ENCODE measurements at places on chromosomes 12 and 14. TPM values are rescaled to one million over a fixed set of nuclear protein-coding genes. Genes with fewer than 3 reads are reported as not detected.

SCYL2 gene
- 29.7 TPM for total RNA-seq

NDRG2 gene
- 315 TPM for total RNA-seq

B4GALNT3 gene
- 49.6 TPM for total RNA-seq

PTPRB gene
- total RNA-seq = 34.4 TPM

SMAGP gene
- 3.4 TPM for total RNA-seq

TEDC1 gene
- total RNA-seq = 5.1 TPM

OLR1 gene
- total RNA-seq = 0.64 TPM

AKAP3 gene
- total RNA-seq = 2.4 TPM

CELA1 gene
- not detected for total RNA-seq

GRCh38 chr12:42640391-42640790 lies 50.8 kb upstream of the PRICKLE1 start:
- DNase-seq = no peak

- no peak for DNase-seq
Measured at GRCh38 chr14:65167072-65167645, 64.8 kb upstream of the MAX start.

- DNase-seq = no peak
Measured at GRCh38 chr14:61774861-61775260, 12.6 kb downstream of the SNAPC1 start.

DNA sequence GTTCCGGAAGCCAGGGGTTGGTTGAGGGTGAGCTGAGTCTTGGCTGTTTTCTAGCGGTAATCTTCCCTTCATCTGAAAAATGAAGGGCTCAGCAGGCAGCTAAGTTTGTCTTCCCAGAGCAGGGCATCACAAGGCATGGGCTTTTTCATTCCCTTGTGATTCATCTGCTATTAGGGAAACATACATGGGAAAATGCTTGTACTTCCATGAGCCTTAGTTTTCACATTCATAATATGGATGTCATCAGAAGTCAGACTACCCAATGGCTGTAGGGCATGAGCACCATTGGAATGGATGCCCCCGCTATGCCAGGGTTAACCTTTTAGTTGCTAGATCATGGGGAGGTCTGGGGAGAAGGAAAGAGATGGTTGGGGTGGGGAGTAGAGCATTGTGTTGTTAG lies 18.7 kb downstream of the HELB start:
- no peak for DNase-seq

- DNase-seq = no peak
Measured at GRCh38 chr14:30656190-30656632, 34.1 kb downstream of the SCFD1 start.

DNA sequence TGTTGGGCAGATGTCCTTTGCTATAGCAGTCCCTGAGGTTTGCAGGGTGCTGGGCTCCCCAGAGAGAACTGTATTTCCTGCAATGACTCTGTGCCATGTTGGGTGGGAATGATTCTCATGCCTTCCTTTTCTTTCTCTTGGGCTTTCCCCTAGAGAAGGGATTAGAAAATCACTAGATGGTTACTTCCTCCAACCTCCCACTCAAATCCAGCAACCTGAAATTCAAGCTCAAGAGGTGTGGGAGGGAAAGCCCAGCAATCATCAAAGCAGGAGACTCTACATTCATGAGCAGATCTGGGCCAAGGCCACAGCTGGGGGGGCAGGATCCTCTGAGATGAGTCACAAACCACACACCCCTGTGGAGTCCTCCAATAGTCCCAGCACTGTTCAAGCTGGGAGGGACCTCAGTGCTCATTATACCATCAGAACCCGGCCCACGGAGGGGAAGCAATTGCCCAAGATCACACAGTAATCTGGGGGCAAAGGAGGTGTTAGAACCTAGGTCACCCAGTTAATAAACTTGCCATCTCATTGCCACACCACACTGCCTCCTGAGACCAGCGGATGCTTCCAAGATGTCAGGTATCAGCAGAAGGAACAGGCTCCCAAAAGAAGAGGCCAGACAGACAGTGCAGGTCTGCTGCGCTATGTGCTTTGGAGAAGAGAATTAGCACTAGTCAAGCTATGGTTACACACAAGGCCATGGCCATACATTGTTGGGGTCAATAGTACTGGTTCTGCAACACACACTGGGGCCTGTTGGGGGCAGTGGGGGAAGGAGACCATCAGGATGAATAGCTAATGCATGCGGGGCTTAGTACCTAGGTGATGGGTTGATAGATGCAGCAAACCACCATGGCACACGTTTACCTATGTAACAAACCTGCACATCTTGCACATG lies 65.7 kb downstream of the TTC9 start:
- DNase-seq = no peak

GRCh38 chr12:112000820-112001219 lies 12.1 kb downstream of the TMEM116 start:
- DNase-seq = no peak

DNA sequence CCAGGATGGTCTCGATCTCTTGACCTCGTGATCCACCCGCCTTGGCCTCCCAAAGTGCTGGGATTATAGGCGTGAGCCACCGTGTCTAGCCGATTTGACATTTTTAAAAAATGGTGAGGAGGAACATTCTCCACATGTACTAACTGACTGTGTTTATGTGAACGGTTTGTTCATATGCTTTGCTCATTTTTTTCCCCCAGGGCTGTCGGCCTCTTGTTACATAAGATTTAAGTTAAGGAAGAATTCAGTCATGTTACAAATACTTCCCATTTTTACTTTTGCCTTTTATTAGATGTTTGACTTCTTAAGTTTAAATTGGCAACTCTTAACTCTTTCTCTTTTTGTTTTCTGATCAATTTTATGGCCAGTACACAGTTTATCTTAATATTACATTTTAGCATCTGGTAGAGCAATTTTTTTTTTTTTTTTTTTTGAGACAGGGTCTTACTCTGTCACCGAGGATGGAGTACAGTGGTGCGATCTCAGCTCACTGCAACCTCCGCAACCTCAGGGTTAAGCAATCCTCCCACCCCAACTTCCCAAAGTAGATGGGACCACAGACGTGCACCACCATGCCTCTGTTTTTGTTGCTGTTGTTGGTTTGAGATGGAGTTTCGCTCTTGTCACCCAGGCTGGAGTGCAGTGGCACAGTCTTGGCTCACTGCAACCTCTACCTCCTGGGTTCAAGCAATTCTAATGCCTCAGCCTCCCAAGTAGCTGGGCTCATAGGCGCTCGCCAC lies 9.6 kb downstream of the GNS start:
- DNase-seq = no peak

DNA sequence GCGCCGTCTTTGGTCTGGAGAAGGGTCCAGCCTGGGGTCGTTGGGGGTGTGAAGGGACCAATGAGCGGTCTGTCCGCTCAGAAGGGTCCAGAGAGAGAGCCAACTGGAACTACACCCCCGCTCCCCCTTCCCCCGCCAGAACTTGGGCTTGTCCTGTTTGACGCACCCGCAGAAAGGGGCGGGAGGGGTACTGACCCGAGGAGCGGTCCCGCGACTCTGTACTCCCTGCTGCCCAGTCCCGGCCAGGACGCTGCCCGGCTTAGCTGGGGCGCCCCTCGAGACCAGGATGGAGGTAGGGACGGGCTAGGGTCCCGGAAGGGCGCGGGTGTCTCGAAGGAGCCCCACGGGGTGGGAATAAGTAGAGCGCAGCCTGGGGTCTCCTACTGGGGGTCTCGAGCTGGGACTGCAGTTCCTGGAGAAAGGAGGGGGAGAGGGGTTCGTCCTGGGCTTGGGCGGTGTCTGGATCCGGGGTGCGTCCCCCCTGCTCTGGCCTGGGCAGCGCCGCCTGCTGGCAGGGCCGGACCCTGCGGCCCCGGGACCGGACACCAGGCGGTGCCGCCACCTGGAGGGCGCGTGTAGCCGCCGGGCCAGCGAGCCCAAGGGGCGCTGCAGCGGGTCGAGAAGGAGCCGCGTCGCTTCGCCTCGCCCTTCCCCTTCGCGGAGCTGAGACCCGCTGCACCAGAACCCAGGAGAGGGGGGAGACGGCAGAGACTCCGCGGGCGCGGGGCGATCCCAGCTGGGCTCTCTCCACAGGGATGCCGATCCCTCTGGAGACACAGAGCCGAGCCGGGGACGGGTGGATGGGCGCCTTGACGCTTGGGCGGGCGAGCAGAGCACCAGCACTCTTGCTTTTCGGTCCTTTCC lies 3.8 kb upstream of the CACNB3 start:
- peak; percentile 94 for DNase-seq

DNA sequence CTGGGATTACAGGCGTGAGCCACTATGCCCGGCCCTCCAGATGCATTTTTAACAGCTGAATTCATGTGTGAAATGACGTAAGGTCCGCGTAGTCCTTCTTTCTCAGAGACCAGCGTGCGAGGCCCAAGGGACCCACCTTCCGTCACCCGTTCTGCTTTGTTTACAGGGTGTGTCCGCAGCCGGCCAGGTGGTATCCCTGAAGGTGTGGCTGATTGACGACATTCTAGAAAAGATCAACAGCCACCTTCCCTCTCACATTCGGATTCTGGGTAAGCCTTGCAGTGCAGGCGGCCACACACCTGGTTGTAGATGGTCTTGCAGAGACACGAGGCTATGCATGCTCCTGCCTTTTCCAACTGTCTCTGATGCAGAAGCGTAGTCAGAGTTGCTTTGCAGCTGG lies 9.9 kb downstream of the PUS1 start:
- DNase-seq = no peak

- no peak for DNase-seq
Measured at GRCh38 chr12:103431387-103431786, 64.4 kb downstream of the C12orf42 start.

- DNase-seq = no peak
Measured at GRCh38 chr12:4240981-4241380, 32.6 kb upstream of the CCND2 start.

- DNase-seq = no peak
Measured at GRCh38 chr14:76862546-76863282, 36.5 kb downstream of the LRRC74A start.

DNA sequence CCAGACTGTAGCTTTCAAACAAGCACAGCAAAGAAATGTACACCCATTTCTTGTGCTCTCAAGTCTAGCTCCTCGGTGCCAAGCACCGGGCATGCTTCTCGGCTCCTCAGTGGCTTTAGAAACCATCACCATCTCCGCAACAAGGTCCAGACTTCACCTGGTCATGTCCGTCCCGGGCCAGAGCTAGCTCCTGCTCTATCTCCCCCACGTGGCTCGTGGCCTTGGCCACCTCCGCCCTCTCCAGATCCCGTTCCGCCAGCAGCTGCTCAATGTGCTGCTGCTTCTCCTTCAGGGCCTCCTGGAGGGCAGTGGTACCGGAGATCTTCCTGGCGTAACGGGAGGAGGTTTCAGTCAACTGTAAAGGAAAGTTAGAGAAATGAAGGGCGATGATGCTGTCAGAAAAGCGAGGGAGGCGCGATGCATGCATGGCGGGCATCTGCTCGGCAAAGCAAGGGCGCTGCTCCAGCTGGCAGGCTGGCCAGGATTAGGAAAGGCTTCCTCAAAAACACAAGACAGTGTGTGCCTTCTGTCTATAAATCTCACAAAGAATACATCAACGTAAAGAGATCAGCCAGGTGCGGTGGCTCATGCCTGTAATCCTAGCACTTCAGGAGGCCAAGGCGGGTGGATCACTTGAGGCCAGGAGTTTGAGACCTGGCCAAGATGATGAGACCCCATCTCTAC lies 67.4 kb downstream of the CLIP1 start:
- DNase-seq = no peak

DNA sequence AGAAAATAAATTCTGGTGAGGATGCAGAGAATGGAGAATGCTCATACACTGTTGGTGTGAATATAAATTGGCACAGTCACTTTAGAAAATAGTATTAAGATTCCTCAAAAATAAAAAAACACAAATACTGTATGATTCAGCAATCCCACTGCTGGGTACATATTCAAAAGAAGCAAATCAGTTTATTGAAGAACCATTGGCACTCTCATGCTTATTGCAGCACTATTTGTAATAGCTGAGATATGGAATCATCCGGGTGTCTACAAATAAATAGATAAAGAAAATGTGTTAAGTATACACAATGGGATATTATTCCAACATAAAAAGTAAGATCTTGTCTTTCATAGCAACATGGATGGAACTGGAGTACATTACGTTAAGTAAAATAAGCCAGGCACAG lies 579.4 kb upstream of the SEL1L start:
- no peak for DNase-seq

GRCh38 chr12:16796168-16796567 lies 190.2 kb upstream of the LMO3 start:
- DNase-seq = no peak

DNA sequence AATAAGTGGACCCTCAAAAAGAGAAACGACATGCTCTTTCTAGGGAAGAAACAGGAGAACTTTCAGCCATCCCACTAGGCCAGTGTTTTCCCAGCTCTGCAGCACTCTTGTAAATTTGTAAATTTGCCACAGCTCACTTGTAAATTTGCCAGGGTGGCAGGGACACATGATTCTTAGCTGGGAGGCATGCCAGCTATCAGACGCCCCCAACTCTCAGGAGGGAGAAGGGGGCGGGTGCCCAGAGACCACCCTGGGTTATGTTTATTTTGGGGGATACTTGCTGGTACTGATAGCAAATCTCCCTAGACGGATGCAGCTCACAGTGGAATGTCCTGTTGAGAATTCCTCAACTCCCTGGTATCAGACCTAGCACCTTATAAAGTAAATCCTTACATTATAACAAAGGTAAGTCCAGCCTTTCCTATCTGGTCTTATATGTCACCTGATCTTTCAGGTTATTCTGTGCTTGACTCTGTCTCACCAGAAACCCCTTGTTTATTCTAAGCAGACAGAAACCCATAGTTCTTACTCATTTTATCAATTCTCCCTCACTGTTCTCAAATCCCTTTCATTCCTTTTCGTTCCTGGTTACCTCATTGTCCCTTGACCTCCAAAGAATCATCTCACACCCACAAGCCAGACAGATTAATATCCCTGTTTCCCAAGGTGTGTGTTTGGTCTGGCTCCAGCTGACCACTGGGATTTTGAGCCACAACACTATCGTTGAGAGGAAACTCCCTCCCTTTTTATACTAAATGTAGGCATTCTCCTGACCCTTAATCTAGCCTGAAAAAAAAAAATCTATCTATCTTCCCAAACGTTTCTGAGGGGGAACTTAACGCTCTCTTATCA lies 69.3 kb upstream of the HMGA2 start:
- no peak for DNase-seq

GRCh38 chr12:93750056-93750455 lies 72.9 kb downstream of the CRADD start:
- no peak for DNase-seq

DNA sequence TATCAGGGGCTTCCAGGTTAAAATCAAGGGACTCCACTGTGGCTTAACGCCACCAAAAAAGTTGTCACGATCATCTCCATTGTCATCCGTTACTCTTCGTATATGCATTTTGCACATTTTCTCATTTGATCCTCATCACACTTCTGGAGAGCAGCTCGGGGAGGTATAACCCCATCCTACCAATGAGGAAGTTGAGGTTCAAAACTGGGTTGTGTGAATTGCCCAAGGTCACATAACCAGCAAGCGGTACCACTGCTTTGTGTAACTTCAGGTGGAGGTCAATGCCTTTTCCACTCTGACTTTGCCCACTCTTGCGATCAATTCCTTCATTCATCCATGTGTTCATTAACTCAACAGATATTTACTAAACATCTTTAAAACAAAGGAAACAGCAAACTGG lies 71.1 kb upstream of the CCND2 start:
- DNase-seq = no peak

GRCh38 chr14:96956464-96957239 lies 159.5 kb downstream of the VRK1 start:
- no peak for DNase-seq

GRCh38 chr14:94009767-94010166 lies 12.7 kb downstream of the CCDC197 start:
- DNase-seq = no peak

Measured in left ventricle myocardium superior (tissue), 1 donor.